ENCODE measurements at places on chromosomes 2 and 18.

DNA sequence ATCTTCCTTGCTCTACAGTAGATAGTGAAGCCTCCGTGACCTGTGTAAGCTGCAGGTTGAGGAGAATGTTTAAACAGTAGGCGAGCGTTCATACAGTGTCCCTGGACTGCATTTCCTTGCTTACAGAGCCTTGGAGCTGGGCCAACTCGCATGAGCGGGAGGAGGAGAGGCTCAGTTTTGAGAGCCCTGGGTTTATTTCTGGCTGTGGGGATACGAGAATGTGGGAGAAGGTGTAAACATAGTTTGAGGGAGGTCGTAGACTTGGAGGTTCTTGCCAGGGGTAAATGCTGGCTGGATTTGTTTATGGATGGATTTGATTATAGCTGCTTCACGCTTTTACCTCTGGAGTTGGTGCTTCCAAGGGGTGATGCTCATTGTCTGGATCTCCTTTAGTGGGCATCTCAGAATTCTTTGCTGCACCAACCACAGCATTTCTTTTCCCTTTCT lies 20.8 kb downstream of the CRIM1 start:
- no peak for DNase-seq

DNA sequence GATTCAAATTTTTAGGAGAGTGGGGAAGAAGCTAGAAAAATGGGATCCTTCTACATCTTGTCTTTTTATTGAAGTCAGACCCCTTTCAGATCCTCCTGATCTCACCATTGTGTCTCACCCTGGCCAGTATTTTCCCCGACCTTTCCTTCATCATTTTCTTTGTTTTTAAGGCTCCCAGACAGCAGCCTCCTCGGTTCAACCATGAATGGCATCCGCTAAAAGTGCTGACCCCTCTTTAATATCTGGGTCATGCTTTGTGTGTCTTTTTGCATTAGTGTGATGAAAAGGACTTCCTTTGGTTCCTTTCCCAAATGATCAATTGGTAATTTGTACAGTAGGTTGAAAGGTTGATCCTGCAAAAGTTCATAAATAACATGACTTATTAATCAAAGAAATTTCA lies 26.7 kb upstream of the THOC1 start:
- no peak for DNase-seq

GRCh38 chr18:64258111-64258650 lies 109.3 kb upstream of the LINC00305 start:
- DNase-seq: no peak

- DNase-seq: no peak
Measured at GRCh38 chr2:15649561-15650255, 58.0 kb downstream of the DDX1 start.

DNA sequence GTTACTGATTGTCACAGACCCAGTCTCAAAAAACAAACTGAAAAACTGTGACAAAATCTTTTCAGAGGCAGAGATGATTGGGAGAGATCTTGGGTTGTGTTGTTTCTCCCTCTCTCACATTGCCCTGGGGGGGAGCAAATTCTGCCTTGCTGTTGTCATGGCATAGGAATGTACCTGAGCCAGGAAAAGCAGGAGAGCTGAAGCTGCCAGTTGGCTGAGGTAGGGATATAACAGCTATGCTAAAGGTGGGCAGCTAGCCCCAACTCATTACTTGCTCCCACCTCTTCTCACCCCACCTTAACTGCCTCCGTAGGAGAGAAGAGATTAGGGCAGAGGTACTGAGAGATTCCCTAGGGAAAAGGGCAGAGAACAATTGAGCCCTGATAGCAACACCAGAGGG lies 299.3 kb downstream of the OSR1 start:
- DNase-seq: no peak

DNA sequence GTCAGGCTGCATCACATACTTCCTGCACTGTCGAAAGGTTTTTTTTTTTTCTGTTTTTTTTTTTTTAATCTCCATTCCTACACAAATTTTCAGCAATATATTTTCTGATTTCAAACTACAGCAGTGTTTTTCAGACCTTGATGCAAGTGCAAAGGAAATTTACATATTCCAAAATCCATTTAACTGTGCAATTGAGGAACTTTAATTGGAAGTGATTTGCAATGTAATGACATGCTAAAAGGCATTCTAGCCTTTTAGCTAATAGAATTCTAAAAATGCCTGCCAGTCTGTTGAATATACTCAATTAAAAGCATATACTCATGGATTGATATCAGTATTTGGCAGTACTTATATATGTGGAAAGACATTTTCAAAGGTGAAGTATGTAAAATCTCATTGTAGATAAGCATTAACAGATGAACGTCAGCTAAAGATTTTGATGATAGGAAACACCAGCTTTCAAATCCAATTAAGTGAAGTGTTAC lies 210.5 kb downstream of the OTX1 start:
- DNase-seq: no peak

DNA sequence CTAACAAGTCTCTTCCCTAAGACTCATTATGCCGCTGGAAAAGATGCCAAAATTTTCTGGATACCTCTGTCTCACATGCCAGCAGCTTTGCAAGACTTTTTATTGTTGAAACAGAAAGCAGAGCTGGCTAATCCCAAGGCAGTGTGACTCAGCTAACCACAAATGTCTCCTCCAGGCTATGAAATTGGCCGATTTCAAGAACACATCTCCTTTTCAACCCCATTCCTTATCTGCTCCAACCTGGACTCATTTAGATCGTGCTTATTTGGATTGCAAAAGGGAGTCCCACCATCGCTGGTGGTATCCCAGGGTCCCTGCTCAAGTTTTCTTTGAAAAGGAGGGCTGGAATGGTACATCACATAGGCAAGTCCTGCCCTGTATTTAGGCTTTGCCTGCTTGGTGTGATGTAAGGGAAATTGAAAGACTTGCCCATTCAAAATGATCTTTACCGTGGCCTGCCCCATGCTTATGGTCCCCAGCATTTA lies 26.3 kb downstream of the DHRS9 start:
- no peak for DNase-seq

DNA sequence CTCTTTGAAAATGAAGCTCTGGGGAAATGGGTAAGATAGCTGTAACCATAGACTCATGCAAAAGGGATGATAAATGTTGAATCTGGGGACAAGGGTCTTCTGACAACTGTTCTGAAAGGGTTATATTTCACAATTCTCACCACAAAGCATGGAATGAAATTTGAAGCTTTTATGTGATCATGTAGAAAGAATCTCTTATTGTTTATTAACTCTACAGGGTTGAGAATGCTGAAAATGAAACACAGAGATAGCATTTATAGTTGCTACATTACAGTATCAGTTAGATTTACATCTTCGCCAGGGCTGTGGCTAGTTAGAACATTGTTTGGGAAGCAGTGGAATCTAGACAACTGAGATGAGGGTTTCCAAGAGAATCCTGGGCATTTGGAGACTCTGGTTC lies 97.4 kb upstream of the LHCGR start:
- no peak for DNase-seq

GRCh38 chr2:65691816-65692215 lies 259.4 kb upstream of the SPRED2 start:
- no peak for DNase-seq

GRCh38 chr2:198106621-198107385 lies 302.4 kb downstream of the PLCL1 start:
- DNase-seq: no peak

- no peak for DNase-seq
Measured at GRCh38 chr2:197078535-197078934, 152.0 kb upstream of the PGAP1 start.

DNA sequence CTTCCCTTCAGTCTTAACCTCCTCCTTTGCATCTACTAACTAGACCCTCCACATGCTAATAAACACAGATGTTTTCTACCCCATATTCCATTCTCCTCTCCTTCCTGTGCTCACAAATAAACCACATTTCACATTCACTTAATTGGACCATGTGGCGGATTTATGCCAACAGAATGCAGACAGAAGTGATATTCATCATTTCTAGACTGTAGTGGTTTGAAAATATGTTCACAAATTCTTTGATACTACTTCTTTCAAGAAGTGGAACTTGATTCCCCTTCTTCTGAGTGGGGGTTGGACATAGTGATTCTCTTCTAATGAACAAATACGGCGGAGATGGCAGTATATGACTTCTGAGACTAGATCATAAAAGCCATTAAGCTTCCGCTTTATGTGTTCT lies 73.5 kb upstream of the SPTBN1 start:
- no peak for DNase-seq

DNA sequence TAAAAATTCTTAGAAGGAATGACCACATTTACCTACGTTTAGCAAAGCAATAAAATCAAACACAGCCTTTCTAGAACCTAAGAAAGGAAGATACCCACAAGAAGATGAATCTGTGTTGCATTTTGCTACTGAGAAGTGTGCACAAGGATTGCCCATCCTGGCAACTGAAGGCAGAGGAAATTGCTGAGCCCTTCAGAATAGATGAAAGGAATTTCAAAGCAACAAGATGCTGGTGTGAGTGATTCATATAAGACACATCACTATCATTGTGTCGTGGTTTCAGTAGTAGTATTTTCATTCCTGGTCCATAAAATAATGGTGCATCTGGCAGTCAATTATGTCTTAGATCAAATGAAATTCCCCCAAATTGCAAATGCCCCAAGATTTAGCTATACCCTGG lies 48.4 kb upstream of the ANKRD44 start:
- no peak for DNase-seq

- no peak for DNase-seq
Measured at GRCh38 chr18:1408376-1408775, 503.7 kb downstream of the ADCYAP1 start.

- DNase-seq: no peak
Measured at GRCh38 chr18:34039201-34039600, 185.5 kb downstream of the NOL4 start.

DNA sequence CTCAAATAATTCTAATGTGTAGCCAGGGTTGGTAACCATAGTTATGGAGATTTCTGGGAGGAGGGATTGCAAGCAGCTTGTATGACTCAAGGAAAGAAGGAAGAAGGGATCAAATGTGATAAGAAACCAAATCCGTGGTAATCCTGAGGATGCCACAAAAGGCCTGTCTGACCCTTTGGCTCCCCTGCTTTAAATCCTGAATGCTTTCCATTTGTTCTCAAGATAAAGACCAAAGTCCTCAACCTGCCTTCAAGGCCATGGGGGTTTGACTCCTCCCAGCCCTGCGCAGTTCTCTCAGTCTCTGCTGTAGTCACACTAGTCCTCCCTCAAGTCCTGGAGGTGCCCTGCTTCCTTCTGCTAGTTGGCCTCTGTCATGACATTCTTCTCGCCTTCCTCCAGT lies 74.0 kb downstream of the SUMO1 start:
- DNase-seq: no peak

- no peak for DNase-seq
Measured at GRCh38 chr2:161067846-161068350, 92.3 kb upstream of the TANK start.

GRCh38 chr2:228016402-228016801 lies 145.0 kb downstream of the DAW1 start:
- no peak for DNase-seq

DNA sequence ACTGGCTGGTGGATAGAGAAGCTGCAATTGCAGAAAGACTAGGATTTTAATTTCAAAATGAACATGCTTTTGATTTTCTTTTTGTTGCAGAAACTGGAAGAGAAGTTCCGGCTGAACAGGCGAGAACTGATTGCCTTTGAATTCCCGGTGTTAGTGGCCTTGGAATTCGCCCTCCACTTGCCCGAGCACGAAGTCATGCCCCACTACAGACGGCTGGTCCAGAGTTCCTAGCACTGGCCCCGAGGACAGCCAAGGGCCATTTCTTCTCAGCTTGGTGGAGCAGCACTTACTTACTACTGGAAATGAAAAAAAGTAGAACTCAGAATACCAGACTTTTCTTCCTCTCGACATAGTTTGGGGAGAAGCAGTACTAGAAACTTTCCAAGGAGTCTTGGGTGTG lies 121.9 kb downstream of the CABLES1 start:
- no peak for DNase-seq

DNA sequence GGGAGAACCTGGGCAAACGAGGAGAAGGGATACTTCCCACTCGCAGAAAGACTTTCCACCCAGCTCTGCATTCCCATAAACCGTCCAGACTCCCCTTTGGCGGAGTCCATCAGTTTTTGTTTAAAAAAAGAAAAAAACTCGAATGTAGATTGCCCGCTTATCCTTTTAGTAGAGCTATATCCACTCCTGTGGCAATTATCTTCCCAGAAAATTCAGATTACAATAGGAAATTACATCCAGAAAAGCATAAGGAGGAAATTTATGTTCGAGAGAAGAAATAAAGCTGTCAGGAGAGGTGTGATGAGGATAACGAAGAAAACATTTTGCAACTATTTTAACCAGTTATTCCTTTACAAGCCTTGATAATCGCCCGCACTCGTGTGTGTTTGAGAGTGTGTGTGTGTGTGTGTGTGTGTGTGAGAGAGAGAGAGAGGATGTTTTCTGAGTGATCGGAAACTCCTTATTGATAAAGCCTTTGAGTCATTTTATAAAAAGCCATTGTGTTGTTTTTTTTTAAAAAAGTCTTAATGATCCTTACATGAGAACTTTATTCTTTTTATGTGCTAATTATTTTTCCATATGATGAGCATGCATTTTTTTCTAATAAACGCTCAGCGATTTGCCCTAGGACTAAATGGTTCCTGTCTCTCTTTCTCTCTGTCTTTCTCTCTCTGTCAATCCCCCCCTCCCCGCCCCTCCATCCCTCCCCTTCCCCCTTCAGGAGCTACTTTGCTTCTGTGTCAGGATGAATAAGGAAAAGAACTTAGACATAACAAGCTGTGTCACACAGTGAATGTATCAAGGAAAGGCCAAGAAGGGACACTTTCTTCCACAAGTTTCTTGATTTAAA lies 1.1 kb upstream of the PPP3R1 start:
- DNase-seq: no peak
